Fibroblast of skin of right biceps (primary cell): ENCODE measurements at places on chromosomes 5 and 9.

GRCh38 chr5:10701567-10702039, 59.4 kb downstream of the DAP start:
- peak; percentile 52 for DNase-seq

DNA sequence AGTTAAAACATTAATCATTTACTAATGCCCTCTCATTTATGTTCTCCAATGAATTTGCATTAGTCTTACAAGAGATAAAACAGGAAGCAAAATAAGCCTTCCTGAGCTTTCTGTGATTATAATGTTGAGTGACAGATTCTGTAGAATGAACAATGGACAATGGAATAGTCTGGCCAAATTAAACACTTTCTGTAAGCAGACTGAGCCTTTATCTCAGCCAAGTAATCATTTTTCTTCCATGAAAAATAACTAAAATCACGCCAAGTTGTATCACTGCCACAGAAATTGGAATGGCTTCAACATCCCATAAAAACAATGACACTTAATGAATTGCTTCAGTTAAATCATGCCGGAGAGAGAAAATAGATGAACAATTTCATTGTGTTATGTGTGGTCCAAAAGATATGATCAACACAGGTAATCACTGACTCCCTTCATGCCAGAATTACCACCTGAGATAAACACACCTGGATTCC, 63.0 kb downstream of the TSSK1B start:
- no peak for DNase-seq

- no peak for DNase-seq
Observed at GRCh38 chr9:124840300-124840833, 12.9 kb upstream of the WDR38 start.

GRCh38 chr5:53376853-53377252, 103.6 kb upstream of the FST start:
- no peak for DNase-seq

GRCh38 chr5:69105996-69106906, 12.4 kb downstream of the SLC30A5 start:
- DNase-seq = no peak

GRCh38 chr5:150389531-150390266, 23.0 kb downstream of the CD74 start:
- no peak for DNase-seq

- peak; percentile 28 for DNase-seq
Observed at GRCh38 chr9:98449871-98450270, 194.4 kb upstream of the TBC1D2 start.

DNA sequence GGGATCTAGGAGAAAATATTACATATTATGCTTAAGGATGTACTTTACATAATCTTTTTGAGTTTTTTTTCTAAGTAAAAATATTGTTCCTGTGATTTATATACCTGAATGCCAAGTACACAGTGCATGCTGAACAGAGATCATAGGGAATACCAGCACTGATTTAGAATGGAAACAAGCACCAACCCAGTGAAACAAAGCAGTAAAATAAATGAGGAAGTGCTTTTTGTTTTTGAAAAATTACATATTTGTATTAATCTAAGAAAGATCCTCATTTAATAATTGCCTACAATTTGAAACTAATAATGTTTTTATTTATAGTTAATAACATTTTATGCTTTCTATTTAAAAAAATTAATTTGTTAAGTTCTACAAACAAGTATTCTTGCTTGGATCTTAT, 18.0 kb downstream of the GARNL3 start:
- no peak for DNase-seq

- DNase-seq = no peak
Observed at GRCh38 chr5:142605611-142606010, 80.3 kb downstream of the FGF1 start.

DNA sequence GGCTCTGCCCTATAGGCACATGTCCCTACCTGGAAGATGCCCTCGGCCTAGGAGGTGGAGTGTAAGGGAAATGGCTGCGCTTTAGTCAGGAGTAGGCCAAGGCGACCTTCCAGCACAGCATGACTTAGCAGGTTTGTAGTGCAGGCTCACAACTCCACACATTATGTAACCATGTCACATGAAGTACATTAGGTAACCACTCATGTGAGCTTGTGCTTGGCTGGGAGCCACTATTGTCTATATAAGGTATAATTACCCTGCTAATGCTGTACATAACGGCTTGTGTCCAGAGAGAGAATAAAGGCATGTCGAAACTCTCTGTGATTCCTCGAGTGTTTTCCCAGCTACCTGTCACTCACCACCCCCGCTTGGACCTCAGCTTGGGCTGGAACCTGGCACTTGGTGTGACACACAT, 74.9 kb downstream of the CAMK4 start:
- peak; percentile 14 for DNase-seq

GRCh38 chr5:52685566-52685965, 102.2 kb upstream of the ITGA1 start:
- no peak for DNase-seq

DNA sequence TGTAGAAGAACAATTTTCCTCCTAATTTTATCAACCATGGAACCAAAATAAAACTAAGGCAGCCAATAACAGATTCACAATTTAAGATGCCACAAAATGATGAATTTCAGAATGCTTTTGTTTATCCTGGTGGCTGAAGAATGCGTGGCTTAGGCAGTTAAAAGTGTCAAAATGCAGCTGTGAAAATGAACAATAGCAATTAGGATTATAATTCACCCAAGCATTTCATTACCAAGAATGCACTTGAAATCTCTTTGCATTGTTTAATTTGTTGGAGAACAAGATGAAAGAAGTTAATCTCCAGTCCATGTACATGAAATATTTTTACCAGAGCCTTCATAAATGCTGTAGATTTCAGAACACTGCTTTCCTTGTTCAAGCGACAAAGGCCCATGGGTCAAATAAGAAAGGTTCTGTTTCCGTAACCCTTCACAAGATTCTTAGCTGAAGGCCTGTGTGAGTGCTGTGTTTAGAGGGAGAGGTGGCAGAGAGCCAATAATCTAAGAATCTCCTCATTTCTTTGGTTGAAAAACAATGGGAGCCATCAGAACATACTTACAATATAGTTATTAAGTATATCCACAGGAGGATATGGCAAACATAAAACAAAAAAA, 39.3 kb downstream of the CLINT1 start:
- DNase-seq = no peak

DNA sequence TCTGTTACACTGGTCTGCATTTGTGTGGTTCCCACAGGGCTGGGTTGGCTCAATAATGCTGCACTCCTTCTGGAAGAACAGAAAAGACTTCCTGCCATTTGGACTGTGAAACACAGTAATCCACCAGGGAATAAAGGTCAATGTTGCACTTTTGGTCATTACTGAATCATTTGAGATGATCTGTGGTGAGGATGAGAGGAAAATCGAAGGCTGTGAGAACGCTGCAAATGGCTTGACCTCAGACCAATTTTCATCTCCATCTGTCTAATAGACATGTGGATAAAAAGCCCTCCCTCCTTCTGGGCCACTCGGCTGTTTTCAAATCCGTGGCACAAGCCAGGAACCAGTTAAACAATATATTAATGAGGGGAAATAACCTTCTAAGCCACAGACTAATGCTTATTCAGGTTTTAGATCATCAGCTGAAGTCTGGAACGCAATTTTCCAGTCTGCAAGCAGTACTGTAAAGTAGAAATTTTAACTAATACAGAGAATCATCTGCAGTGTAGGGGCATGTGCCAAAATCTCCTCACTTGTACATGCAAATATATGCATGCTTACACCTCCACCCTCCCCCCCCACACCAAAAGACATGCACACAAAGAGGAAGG, 20.2 kb downstream of the TLE1 start:
- no peak for DNase-seq

GRCh38 chr5:51416149-51416548, 32.9 kb downstream of the ISL1 start:
- DNase-seq = no peak

DNA sequence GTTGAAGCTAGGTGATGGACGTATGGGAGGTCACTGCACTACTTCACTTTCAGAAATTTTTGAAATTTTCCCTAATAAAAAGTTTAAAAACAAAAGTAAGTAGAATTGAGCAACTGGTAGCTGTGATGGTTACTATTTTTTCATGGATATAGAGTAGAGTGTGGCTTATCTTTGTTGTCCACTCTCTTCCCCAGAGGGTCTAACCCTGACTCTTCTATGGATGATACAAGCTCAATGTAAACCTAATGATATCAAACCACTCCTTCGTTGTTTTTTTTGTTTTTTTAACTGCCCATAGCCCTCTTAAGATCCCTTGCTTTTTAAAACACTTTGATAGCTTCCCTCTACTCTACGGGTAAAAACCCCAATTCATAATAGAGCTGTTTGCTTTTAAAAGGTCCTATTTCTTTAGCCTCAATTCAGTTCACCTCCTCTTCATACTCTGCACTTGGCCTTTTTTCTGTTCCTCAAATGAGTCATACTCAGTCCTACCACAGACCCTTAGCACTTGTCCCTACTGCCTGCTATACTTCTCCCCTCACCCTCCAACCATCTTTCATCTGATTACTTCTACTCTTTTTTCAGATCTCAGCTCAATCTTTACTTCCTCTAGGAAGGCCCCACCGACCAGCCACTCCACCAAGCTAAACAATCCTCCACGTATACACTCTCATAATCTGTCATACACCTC, 2.6 kb downstream of the HDAC3 start:
- DNase-seq = no peak

GRCh38 chr9:77589046-77589795, 58.9 kb downstream of the GNA14 start:
- no peak for DNase-seq

GRCh38 chr5:93793159-93793781, 51.9 kb upstream of the POU5F2 start:
- no peak for DNase-seq

DNA sequence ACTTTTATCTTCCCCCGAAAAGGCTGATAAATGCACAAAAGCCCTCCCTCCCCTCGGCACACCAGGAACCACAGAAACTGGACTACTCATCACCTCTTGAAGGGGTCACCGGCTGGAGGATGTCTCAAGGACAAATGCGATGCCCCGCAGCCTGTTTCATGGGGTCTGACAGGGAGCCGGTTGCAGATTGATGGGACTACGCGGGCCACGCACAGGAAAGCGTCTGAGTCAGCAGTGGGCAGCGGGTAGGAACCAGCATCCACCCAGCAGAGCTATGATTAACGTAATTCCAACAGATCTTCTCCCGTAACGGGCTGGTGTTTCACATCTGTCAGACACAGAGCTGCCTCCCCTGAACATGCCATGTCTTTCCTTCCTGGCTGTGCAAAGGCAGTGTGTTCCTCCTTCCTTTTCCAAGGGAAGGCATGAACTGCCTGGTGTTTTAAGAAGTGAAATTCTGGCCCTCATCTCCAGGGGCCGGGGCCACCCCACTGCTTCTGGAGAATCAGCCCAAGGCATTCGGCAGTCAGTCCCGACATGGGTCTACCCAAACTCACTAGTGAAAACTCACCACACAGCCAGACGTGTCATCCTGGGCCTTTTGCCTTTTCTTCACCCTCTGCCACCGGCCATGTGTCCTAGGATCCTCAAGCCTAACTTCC, 144.4 kb upstream of the PHYKPL start:
- DNase-seq = peak; percentile 48

- no peak for DNase-seq
Observed at GRCh38 chr5:155732587-155733376, 594.2 kb upstream of the SGCD start.

GRCh38 chr9:36817160-36817834, 216.8 kb downstream of the PAX5 start:
- no peak for DNase-seq

DNA sequence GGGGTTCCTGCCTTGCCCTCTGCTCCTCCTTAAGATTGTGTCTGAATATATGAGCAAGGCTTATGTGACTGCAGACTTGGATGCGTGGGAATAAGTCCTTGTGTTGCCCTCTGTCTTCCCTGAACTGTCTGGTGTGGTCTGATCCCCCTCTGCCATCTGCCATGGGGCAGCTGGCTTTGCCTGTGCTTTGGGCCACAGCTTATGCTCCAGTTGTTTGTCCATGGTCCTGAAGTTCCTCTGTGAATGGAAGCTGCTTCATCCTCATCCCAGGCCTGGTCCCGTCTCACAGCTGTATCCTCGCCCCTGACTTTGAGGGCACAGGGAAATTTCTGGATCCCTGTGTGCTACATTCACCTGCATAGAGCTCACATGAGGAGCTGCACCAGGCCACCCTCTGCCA, 14.7 kb downstream of the IL31RA start:
- peak; percentile 25 for DNase-seq

DNA sequence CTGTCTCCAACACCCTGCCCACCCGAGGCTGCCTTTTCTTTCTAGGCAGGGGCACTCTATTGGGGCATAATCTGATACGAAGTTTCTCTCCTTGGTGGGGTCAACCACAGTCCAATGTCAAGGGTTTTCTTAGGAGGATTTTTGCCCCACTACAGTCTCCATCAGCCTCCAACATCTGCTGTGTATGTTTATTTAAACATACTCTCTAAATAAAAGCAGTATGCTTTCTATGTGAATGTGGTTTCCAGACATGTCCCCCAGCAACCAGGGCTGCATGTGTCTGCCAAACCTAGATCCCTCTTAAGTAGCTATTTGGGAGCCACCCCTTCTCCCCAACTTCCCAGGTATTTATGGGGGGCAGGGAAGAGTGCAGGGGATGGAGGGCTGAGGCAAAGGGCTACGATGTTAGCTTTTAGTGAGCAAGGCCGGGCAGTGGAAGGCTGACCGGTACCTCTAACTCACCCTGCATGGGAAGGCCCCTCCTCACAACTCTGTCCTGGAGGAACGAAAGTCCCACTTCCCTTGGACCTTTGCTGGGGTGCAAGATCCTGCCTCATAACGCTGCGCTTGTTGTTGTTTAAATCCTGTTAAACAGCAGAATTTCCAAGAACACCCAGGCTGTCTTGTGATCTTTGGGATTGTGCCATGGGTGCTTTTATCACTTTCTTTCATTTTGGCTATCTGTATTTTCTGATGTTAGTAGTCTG, 75.4 kb downstream of the NREP start:
- peak; percentile 15 for DNase-seq

DNA sequence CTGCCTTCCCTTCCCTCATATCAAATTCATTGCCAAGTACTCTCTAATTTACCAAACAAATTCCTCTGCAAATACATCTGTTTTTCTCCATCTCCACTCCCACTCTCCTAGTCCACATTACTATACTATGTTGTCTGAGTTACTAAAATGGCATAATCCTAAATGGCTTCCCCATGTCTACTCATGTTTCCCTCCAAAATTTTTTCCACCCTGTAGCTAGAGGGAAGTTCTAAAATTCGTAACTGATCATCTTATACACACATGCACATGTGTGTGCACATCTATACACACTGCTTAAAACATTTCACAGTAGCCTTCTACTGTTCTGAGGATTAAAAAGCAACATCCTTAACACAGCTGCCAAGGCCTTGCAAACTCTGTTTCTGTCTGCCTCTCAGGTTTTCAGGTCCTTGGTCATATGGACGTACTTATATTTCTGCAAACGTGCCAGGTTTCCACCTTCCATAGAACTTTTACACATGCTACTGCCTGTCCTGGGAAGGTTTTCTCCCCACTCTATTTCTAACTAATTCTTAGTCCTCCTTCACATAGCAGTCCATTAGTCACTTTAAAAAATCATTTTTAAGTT, 140.6 kb downstream of the LURAP1L start:
- DNase-seq = no peak
